ENCODE measurements at places on chromosomes 7 and 10.

GRCh38 chr10:72348282-72348681 is 6.4 kb downstream of the DNAJB12 start:
- DNase-seq, result no peak

- no peak for DNase-seq
Observed at GRCh38 chr7:51070151-51070550, 246.5 kb downstream of the COBL start.

GRCh38 chr10:58515291-58515941 is 2.7 kb downstream of the BICC1 start:
- DNase-seq, result no peak

- no peak for DNase-seq
Observed at GRCh38 chr10:5545011-5545410, 20.2 kb downstream of the CALML3 start.

GRCh38 chr10:8051109-8051821 is 3.2 kb upstream of the GATA3 start:
- DNase-seq, result no peak

GRCh38 chr7:10076660-10077300 is 896.9 kb upstream of the PHF14 start:
- no peak for DNase-seq

- DNase-seq, result no peak
Observed at GRCh38 chr7:156091519-156092080, 279.3 kb upstream of the SHH start.

- no peak for DNase-seq
Observed at GRCh38 chr7:155340071-155340531, 42.4 kb downstream of the INSIG1 start.

GRCh38 chr7:128303643-128304042 is 40.1 kb downstream of the RBM28 start:
- DNase-seq, result no peak

DNA sequence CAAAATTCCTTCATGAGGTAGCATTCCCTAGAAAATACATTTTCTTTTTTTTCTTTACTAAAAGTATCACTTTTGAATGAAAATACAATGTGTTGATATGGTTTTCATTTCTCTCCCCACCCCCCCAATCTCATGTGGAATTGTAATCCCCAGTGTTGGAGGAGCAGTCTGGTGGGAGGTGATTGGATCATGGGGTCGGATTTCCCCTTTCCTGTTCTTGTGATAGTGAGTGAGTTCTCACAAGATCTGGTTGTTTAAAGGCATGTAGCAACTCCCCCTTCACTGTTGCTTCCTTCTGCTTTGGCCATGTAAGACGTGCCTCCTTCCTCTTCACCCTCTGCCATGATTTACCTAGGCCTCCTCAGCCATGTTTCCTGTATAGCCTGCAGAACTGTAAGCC is 790.3 kb upstream of the KCND2 start:
- DNase-seq, result no peak

DNA sequence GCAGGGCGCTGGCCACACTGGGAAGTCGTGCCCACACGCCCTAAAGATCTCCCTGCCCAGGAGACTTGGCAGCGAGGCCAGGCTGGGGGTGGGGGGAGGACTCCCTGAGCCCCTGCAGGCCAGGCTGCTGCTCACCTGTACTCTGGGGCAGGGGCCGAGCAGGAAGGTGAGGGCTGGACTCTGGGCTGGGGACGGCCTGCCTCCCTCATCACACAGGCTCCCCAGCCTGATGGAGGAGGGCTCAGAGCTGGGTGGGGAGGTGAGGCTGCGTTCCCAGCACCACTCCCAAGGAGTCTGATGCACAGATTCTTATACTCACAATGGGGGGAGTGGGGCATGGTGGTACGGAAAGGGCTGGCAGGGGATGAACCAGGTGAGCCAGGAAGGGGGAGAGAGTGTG is 71.2 kb downstream of the ELFN1 start:
- no peak for DNase-seq

DNA sequence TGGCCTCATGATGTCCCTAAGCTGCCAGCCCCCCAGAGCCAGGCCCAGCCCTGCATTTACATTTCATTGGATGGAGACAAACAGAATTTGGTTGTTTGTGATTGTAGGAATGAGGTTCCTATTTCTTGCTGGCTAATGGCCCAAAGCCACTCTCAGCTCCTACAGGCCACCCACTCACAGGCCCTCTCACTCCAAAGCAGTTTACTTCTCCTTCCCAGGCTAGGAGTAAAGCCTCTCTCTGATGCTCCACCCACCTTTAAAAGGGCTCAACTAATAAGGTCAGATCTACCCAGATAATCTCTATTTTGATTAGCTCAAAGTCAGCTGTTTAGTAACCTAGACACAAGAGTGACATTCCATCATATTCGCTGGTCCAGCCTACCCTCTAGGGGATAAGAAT is 11.2 kb upstream of the CUZD1 start:
- DNase-seq, result no peak

DNA sequence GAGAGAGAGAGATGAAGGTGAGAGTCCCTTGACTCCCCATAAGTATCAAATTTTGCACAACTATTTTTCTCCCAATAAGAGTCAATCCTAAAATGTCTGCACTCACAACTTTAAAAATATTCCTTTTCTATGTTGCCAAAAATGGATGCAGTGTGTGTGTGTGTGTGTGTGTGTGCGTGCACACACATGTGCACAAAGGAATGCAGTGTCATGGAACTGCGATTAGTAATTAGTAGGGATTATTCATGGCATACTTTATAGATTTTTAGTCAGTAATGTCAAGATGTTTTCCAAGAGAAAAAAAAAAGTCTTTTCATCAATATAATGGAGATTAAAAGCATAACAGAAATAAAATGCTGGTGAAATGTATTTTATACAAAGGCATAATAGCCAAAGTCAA is 179.1 kb upstream of the LRRTM3 start:
- DNase-seq, result no peak

GRCh38 chr7:48428091-48428684 is 256.9 kb downstream of the ABCA13 start:
- no peak for DNase-seq

- DNase-seq, result no peak
Observed at GRCh38 chr7:149782682-149783345, 9.4 kb upstream of the ZNF467 start.

GRCh38 chr10:125462845-125463244 is 220.1 kb downstream of the TEX36 start:
- DNase-seq, result no peak

DNA sequence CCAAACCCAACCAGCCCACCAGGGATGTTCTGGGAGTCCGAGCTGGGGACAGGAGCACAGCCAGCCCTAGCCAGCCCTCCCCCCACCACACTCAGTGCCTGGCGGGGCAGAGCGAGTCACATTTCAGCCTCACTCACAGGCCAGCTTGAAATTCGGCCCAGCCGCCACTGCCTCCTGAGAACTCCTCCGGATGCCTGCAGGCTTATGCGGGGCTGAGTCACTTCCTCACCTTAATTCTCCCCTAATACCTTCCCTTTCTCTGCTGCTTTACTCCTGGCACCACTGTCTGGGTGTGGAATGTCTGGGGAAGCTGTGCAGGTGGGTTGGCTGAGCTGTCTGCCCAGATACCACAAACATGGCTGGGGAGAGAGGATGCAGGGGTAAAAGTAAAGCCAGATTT is 22.6 kb upstream of the DLG5 start:
- DNase-seq, result no peak

- no peak for DNase-seq
Observed at GRCh38 chr7:154440651-154441050, 388.5 kb downstream of the DPP6 start.

GRCh38 chr10:102341038-102341688 is 54.3 kb upstream of the NFKB2 start:
- no peak for DNase-seq

- DNase-seq, result no peak
Observed at GRCh38 chr10:12602521-12602920, 253.2 kb downstream of the CAMK1D start.

- DNase-seq, result no peak
Observed at GRCh38 chr10:103800789-103801540, 54.4 kb downstream of the SH3PXD2A start.

DNA sequence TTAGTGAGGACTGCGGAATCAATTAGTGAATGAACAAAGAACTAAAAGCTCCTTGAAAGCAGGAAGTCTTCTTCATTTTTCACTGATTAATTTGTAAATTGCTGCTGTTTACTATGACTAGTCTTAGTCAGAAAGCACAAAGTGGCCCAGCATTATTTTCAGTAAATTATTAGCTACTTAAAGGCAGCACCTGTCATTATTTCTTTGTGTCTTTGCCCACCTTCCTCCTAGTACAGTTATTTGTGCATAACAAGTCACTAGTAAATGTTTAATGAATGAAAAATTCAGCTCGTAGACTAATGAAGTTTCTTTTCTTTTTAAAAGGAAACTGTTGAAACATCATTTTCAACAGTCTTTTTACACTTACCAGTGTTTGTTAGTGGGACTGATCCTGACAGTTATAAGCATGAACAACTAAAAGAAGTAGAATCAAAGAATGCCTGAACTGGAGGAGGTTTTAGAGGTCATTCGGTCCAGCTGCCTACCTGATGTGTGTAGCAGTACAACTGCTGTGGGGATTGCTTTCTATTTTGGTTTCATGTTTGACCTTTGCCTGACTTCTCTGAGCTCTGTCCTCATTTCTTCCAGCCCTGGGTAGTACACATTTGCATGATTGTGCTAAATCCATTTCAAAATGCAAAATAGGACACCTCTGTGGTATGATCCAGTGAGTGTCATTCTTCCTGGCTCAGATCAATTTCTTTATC is 140.0 kb upstream of the PHYHIPL start:
- no peak for DNase-seq

Data from Peyer's patch (tissue), 4 donors.